ENCODE measurements at places on chromosomes 5 and 9.

DNA sequence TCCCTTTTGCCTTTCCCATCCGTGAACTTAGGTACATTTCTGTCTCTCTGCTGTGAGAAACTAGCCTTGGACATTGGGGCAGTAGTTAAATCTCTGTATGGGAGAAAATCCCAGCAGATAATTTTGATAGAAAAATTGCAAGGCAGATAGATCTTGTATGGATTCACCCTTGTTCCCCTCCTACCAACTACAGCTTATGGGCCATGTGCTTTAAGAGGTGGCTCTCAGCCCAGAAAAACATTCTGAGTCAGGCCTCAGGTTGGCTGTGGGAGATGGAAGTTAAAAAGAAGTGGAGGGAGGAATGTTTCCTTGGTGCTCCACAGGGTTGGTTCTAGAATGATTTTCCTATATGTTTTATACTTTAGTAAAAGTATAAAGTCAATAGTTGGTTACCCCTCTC lies 1.4 kb upstream of the KDM3B start:
- peak; percentile 74 for DNase-seq

DNA sequence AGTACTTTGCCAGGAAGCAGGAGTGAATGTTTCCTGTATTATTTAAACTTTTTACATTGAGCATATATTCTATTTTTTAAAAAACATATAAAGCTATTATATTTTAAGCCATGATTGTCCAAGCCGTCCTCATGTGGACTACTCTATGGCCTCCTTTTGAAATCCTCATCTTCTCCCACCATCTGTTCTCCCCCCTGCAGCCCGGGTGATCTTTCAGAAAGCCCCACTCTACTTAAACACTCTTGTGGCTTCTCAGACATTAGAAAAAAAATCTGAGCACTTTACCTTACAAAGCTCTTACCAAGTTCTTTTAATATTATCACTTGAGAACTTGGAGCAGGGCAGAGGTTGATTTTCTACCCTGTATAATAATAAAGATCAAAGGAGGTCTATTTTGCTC lies 95.4 kb downstream of the CAVIN4 start:
- no peak for DNase-seq

DNA sequence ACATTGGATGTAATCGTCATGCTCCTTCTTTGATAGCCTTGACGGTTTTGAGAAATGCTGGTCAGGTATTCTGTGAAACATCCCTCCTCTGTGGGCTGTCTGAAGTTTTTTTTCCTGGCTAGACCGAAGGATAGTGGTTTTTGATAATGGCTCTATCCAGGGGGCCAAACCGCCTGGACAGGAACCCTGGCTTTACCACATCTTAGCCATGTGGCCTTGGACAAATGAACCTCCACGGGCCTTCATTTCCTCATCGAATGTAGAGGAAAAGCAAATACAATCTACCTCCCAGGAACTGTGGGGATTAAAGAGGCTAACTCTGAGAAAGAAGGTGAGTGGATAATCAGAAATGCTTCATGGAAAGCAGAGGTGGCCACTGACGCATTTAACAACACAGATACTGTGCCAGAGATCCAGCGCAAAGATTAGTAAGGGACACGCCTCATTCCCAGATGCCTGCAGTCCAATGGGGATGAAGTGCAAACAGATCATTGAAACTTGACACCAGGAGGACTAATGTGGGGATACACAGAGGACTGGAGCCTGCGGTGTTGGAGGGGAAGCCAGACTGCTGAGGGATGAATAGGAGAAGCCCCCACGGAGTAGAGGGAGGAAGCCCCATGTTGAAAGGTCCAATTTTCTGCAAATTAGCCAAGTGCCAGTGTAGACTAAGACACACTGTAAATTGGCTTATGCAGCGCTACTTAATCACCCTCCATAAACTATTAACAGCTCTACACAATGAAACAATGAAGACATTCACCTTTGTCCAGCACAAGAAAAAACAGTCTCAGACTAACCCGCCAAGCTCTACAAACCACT lies 41.6 kb downstream of the MYO10 start:
- DNase-seq: peak; percentile 96

DNA sequence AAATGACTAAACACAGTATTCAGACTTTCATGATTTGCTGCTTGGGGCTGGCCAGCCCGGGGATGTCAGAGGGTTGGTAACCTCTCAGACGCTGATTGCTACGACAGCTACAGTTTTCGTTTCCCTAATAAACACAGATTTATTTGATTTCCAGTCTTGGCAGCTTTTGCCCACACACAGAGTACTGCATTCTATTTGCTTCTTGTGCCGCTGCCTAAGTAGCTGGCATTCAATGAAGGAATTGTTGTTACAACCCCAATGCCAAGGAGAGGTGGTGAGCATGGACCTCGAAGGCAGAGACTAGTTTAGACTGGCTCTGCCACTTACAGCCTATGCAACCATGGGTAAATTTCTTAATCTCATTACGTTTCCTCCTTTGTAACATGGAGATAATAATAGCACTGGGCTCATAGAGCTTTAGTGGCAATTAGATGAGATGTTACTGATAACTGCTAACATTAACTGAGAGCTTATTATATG lies 247.1 kb upstream of the PANK3 start:
- no peak for DNase-seq

- DNase-seq: no peak
Observed at GRCh38 chr5:172423379-172424110, 30.8 kb downstream of the SH3PXD2B start.

GRCh38 chr5:180330810-180331646 lies 22.1 kb downstream of the GFPT2 start:
- DNase-seq: peak; percentile 98

GRCh38 chr9:3660936-3661335 lies 135.1 kb upstream of the RFX3 start:
- no peak for DNase-seq

DNA sequence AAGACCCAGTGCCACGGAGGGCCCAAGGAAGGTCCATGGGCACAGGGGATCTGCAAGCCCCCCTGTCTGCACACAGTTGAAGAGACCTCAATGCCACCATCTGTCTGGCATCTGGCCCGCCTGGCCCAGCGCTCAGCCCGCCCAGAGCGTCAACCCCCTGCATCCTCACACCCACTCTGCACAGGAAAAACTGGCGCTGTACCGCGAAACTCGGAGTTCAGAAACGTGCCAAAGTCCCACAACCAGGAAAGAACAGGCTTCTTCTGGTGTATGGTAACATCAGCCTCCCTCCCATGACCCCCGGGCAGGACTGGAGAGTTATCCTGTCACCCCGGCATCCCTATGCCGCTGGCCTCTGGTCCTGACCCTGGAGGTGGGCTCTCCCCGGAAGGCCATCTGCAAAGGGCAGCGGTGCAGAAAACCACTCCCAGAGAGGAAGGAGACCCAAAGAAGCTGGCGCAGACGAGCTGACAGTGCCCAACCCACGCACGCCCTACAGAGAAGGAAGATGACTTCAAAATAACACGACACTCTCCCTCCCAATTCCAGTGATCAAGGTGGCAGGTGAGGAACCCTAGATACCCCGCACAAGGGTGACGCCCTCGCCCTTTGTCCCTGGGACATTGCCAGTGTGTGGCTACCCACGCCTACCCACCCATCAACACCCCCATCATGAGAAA lies 18.9 kb downstream of the VAV2 start:
- DNase-seq: no peak

- DNase-seq: peak; percentile 71
Observed at GRCh38 chr5:143682246-143682905, 129.6 kb upstream of the HMHB1 start.

DNA sequence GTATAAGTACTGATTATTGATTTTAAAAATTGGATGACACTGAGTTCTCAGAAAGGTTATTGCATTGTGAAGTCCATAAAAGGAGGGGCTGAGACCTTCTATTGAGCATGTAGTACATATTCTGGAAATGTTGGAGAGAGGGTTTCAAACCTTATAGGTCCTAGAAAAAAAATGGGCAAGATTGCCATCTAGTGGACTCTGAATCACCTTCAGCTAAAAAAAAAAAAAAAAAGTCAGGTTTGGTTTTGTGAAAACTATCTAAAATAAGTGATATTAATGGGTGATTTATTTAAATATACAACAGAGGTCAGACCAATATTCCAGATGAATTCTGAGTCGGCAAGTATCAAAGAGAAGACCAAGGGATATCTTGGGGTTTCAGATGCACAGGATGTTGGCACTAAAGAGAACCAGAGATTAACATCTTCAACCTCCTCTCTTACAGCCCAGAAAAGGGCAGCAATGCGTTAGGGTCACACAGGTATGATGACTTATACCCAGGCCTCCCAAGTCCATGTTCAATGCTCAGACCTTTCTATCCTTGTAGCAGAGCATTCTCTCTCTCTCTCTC lies 109.8 kb upstream of the NMUR2 start:
- DNase-seq: peak; percentile 8

GRCh38 chr9:93185266-93186214 lies 1.6 kb downstream of the WNK2 start:
- no peak for DNase-seq

DNA sequence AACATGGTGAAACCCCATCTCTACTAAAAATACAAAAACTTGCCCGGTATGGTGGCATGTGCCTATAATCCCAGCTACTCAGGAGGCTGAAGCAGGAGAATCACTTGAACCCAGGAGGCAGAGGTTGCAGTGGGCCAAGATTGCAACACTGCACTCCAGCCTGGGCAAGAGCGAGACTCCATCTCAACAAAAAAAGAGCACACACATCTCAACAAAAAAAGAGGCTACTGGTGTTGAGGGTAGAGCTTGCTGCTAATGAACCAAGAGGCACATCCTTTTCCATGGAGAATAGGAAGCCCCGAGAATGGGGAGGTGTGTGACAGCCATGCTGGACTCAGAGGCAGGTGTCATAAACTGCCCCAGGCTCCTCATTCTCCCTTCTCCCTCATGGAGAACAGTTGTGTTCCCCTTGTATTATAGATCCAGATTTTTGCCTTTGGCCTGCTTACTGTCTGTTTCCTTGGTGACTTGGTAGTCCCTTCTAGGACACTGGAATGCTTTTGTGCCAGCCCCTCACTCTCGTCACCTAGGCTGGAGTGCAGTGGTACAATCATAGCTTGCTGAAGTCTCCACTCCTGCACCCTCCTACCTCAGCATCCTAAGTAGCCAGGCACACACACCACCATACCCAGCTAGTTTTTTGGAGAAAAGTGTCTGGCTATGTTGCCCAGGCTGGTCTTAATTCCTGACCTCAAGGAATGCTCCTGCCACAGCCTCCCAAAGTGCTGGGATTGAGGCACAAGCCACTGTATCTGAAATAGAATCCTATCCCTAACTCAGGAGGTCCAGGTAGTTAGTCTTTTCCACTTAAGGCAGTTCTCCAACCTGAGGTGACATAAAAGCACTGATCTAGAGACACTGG lies 5.1 kb downstream of the RPL12 start:
- no peak for DNase-seq

GRCh38 chr5:64199425-64199824 lies 33.8 kb downstream of the RNF180 start:
- no peak for DNase-seq

DNA sequence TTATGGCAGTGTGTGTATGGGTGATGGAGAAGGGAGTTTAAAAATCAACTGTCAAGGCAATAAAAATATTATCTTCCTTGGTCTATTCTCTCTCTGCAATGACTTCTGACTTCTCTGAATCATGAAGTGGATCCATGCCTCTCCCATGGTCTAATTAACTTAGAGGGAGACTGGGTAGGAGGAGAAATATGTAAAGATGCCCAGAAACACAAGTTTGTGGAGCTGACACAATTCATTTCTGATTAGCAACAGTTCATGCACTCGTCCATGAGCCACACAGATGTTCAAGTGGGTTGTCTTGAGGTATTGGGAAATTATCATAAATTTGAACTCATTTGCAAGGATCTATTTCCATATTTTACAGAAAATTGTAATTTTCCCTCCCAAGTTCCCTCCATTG lies 38.1 kb downstream of the INSYN2B start:
- DNase-seq: peak; percentile 60

DNA sequence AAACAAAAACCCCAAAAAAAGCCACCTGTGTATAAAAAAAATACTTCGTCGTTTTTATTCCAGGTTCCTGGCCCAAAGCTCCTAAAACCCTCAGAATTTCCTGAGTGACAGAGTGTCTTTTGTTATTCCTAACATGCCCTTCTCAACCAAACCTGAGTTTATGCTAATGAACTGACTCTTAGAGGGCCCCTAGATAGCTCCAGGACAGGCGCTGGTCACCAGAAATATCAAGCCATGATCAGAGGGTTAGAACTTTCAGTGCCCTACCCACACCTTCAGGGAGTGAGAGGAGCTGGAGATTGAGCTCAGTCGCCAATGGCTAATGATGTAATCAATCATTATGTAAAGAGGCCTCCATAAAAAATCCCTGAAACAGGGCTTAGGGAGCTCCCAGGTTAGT lies 15.7 kb downstream of the AUH start:
- no peak for DNase-seq

- DNase-seq: peak; percentile 83
Observed at GRCh38 chr9:107751567-107752210, 262.1 kb upstream of the KLF4 start.

DNA sequence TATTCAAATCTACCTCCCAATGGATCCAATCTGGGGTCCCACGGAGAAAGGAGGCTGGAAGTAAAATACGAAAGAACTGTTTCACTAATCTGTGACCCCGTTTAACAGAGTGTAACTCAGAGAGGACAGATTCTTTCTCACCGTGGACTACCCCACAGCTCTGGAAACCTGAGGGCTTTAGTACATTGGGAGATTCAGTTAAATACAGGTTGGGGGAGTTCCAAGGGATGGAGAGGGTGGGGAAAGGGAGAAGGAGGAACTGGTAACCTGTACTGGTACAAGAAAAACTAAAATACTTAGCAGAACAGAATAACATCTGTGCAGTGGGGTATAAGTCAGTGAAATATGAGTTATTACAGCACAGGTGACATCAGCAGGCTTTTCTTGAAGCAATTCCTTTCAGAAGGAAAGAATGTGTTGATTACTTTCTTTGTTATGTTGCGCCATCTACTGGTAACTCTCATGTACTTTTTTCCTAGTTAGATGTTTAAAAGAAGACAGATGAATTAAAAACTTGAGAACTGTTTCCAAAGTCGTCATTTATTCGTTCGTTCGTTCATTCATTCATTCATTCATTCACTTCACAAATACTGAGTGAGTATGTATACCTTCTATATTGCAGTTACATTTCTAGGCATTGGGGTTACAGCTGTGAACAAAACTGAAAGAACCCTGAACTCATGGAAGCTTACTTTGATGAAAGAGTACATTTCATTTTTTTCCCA lies 30.0 kb upstream of the STOM start:
- DNase-seq: peak; percentile 80

DNA sequence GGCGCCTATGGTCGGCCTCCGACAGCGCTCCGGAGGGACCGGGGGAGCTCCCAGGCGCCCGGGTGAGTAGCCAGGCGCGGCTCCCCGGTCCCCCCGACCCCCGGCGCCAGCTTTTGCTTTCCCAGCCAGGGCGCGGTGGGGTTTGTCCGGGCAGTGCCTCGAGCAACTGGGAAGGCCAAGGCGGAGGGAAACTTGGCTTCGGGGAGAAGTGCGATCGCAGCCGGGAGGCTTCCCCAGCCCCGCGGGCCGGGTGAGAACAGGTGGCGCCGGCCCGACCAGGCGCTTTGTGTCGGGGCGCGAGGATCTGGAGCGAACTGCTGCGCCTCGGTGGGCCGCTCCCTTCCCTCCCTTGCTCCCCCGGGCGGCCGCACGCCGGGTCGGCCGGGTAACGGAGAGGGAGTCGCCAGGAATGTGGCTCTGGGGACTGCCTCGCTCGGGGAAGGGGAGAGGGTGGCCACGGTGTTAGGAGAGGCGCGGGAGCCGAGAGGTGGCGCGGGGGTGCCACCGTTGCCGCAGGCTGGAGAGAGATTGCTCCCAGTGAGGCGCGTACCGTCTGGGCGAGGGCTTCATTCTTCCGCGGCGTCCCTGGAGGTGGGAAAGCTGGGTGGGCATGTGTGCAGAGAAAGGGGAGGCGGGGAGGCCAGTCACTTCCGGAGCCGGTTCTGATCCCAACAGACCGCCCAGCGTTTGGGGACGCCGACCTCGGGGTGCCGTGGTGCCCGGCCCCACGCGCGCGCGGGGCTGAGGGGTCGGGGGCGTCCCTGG lies 561 bp downstream of the DAPK1 start:
- peak; percentile 35 for DNase-seq

Data from fibroblast of skin of right biceps (primary cell).